Stimulated activated CD8-positive, alpha-beta memory T cell treated with anti-CD3 and anti-CD28 coated beads, Interleukin-15, amount 100 ng/mL, for 24 hours (primary cell): ENCODE measurements at places on chromosomes 6 and 20.

DNA sequence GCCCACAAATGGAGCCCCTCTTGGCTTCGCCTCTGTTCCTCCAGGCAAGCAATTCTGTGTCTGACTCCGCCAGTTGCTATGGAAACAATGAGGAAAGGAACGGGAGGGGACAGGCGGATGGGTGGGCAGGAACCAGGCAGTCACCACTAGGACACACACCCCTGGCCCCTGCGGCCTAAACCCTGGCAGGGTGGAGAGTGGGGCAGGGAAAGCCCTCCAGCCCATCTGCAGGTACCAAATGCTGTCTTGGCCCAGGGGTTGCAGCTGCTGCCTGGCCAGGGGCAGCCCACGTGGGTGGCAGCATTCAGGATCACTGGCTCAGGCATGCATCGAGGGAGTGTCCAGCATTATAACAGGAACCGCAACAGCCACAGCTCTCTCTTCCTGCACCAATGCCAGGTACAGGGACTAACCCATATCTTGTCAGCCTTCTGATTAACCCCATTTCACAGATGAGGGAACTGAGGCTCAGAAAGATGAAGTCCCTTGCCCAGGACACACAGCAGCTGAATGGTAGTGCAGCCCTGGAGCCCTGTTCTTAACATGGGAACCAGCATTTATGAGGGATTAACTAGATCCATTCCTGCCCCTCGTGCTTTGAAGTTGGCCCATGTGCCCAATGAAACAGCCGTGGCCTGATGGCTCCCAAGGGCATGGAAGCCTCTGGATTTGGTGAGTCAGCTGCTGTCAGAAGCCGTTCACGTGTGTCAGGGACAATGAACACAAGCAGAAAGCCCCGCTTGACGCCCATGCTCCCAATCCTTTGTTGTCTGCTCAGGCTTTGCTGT lies 66.3 kb downstream of the NOL4L start:
- DNase-seq, result no peak

- DNase-seq, result no peak
Measured at GRCh38 chr20:63740070-63740626, 572 bp downstream of the SLC2A4RG start.

DNA sequence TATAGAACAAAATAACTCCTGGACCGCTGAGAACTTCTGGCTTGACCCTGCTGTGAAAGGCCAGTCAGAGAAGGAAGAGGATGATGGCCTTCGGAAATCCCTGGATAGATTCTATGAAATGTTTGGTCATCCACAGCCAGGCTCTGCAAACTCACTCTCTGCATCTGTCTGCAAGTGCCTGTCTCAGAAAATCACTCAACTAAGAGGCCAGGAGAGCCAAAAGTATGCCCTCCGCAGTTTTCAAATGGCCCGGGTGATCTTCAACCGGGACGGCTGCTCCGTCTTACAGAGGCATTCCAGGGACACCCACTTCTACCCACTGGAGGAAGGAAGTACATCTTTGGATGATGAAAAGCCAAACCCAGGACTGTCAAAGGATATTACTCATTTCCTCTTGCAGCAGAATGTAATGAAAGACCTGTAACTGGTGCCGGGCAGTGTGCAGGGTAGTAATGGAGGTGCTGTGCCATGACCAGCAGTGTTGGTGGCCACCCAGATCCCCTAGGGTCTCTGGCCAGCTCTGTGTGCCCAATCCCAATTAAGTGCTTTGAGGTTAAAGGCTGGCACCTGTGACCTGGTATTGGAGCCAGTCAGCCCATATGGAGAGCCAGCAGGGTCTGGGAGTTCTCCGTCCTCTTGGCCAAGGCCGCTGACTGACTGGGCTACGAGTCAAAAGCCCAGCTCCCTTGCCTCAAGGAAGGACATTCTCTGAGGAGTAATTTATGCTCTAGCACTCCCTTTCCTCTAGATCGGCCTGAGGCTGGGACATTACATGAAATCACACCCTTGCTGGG lies 87.1 kb downstream of the TRMT6 start:
- no peak for DNase-seq

GRCh38 chr20:31568773-31569162 lies 36.3 kb upstream of the ID1 start:
- DNase-seq, result no peak

DNA sequence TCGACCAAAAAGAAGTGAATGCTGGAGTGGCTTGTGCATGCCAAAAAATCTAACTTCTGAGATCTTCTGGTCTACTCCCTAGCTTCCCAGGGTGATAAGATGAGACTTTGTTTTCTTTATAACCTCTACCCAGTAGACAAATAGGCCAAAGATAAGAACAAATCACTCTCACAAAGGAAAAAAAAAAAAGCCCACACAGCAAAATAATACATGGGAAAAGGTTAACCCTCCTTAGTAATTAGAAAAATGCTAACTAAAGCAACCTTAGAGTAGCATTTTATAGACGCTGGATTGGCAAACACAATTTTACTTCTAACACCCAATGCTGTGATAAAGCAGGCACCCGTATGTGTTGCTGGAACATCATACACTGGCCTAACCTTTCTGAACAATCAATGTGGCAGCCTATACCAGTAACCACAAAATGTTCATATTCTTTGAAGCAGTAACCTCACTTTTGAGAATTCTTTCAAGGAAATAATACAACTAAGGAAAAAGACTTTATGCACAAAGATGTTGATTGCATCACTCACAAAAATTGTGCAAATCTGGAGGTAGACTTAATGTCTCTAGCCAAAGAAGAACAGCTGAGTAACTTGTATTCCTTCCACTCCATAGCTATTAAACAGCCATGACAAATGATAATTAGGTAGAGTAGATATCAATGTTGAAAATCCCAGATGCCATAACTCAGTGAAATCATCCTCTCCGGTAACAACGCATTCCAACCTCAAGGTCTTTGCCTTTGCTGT lies 116.3 kb upstream of the QKI start:
- no peak for DNase-seq
